Stimulated activated CD8-positive, alpha-beta memory T cell treated with anti-CD3 and anti-CD28 coated beads, Interleukin-2, amount 100 ng/mL, for 1 hour (primary cell): ENCODE measurements at places on chromosomes 5 and 9.

DNA sequence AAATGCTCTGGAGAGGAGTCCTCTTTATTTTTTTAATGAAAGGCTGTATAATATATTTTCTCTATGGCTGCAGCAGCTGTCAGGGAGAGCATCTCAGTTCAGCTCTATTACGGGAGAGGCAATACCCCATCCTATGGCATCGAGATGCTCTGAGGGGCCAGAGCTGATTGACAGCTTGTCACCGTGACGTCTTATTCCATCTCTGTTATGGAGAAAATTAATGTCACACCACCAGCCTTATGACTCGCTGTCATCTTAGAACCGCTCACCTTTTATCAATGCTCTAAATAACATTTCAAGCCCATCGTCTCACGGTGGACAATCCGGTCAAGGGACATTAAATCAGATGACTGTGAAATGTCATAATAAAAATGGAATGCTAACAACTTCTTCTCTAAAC lies 273.5 kb downstream of the SLF1 start:
- DNase-seq = no peak

GRCh38 chr5:121982146-121982892 lies 20.5 kb downstream of the SRFBP1 start:
- DNase-seq = no peak

DNA sequence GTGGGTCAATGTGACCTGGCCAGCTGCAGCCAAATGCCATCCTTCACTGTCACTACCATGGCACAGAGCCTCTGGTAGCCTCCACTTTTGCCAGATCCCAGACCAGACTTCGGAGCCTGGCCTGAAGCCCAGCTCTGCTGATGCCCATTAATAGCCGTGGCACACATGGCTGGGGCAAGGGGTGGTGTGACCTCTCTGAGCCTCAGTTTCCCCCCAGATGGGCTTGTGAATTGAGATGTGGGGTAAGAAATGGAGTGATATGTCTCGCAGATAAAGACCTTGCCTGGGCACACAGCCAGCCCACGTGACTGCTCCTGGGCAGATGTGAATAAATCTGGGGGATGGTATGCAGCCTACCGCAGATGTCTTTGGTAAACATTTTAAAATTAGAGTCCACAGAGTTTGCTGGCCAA lies 13.9 kb downstream of the SUSD3 start:
- DNase-seq = no peak

DNA sequence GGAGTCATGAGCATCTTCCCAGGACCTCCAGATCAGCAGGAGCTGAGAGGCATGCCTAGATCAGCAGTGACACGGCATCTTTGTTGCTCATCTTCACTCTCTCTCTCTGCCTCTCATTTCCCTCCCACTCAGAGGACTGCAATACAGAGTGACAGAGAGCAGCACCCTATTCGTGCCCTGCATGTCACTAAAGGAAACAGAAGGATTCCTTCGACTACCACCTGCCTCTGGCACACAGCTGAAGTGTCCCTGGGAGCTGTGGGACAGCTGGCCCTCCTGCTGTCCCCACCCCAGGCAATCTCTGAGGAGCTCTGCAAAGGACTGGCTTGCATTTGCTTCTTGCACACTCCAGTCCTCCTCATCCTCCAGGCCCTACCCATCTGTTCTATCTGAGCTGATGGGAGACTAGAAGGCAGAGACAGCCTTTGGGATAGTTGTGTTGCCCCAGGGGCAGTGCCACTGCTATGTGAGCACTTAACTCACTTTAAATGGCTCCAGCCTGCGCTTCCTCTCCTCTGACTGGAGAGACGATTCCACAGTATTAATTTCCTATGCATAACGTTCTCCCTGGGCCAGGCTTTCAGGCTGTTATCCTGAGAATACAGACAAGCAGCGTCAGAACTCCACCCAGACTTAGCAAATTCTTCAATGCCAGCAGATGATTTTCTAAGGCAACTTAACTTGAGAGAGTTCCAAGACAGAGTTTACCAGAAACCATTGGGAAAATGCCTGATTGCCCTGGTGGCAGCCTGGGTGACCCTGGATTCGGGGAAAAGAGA lies 167.6 kb upstream of the MAP1B start:
- DNase-seq = no peak

DNA sequence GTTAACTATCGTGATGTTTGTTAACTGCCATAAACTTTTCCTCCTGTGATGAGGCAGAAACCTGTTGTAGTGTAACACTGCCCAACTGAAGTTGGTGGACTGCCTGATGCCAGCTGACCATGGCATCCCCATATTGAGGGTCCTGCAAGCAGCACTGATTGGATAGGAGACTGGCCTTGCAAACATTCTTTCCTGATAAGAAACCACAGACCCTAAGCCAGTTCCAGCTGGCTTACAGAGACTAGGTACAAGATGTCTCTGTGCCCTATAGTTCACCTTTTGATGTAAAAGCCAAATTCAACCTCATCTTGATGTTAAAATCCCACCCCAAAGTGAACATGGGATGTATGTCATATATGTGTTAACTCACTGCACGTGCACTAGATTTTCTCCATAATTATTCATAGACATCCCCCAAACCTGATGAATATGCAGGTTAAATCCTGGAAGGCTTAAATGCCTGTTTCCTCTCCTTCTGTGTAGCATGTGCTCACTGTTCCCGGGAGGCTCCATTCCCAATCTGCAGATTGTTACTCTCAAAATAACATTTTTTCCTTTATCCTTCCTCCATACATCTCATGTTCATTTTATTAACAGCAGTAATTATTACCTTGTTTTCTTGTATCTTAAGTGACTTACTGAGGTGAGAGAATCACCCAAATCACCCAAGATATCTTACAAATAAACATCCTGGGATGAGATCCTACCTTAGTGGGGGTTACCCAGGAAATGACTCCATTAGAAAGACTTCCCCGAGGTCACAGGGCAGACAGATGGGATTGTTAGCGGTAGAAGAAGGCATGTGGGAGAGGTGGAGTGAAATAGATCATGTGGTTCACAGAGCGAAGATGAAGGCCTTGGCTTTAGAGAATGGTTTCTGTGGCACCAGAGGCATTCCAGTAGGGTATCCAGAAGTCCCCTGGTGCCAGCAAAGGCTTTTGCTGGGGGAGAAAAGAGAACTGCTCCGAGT lies 566.7 kb downstream of the CCDC171 start:
- no peak for DNase-seq

GRCh38 chr5:102855681-102856388 lies 100.7 kb downstream of the PAM start:
- DNase-seq = no peak

GRCh38 chr5:176466245-176466871 lies 18.2 kb downstream of the FAF2 start:
- DNase-seq = no peak

- DNase-seq = no peak
Measured at GRCh38 chr5:168447808-168448207, 38.5 kb upstream of the RARS1 start.

DNA sequence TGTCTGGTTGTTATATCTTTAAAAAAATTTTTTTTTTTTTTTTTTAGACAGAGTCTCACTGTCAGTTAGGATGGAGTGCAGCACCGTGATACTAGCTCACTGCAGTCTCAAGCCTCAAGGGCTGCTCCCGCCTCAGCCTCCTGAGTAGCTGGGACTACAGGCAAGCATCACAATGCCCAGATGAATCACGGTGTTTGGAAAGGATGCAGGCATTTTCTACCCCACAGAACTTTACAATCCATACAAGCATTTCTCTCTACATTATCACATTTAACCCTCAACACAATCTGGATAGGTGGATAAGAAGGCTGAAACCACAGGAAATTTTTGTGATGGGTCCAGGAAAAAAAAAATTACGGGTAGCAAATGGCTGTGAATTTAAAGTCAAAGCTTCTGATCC lies 5.8 kb upstream of the PCA3 start:
- no peak for DNase-seq

- no peak for DNase-seq
Measured at GRCh38 chr5:159581502-159582249, 251.4 kb upstream of the IL12B start.

GRCh38 chr5:145921211-145921610 lies 15.2 kb upstream of the SH3RF2 start:
- DNase-seq = no peak

GRCh38 chr5:132458226-132458560 lies 32.4 kb downstream of the IRF1 start:
- DNase-seq = no peak

GRCh38 chr9:106478727-106479126 lies 384.2 kb upstream of the ZNF462 start:
- no peak for DNase-seq

- DNase-seq = no peak
Measured at GRCh38 chr9:135269912-135270830, 182.7 kb downstream of the OLFM1 start.

GRCh38 chr5:147538236-147538635 lies 28.4 kb upstream of the DPYSL3 start:
- no peak for DNase-seq

DNA sequence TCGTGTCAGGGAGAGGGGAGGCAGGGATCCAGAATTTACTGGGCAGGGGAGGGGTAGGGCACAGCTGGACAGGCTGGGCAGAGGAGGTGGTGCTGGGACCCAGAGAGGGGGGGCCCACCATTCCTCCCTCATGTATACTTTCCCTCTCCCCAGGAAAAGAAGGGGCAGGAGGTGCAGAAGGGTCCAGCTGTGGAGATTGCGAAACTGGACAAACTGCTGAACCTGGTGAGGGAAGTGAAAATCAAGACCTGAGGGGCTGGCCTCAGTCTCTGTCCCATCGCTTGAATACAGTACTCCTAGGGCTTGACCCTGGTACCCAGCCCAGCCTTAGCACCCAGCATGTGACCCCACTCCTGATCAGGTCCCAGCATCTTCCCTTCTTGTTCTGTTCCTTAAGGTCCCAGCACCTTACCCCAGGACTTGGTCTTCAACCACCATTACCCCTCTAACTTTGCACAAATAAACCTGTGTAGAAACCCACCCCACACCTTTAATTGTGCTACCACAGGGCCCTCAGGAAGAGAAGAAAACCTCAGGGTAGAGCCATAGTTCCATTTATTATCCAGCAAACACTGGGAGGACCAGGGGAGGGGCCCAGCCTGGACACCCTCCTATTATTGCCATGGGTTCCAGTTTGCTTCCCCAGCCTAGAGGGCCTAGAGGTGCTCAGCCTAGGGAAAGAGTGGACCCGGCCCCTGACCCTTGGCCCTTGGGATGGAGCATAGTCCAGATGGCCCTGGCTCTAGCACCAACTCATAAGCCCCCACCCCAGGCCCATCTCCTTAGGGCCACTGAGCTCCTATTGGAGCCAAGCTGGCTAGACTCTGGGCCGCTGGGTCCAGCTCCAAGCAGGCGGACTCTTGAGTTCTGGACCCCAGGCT lies 2.0 kb downstream of the ENHO start:
- DNase-seq = no peak

- no peak for DNase-seq
Measured at GRCh38 chr5:73170522-73170921, 2.5 kb upstream of the TMEM174 start.

DNA sequence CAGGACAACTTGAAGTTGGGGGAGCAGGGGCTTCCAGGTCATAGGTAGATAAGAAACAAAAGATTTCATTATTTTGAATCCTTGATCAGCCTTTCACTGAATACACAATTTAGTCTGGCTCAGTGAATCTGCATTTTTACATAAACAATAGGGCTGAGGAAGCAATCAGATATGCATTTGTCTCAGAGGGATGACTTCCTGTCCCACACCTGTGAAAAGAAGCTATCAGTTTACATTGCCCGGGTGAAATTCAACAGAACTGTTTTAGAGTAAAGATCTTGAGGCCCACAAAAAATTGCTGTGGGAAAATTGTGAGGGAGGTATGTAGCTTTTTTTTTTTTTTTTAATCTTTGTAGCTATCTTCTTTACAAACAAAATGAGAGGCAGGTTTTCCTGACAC lies 38.3 kb downstream of the DNAJB5 start:
- DNase-seq = no peak

GRCh38 chr9:114150608-114151007 lies 4.7 kb upstream of the COL27A1 start:
- no peak for DNase-seq

DNA sequence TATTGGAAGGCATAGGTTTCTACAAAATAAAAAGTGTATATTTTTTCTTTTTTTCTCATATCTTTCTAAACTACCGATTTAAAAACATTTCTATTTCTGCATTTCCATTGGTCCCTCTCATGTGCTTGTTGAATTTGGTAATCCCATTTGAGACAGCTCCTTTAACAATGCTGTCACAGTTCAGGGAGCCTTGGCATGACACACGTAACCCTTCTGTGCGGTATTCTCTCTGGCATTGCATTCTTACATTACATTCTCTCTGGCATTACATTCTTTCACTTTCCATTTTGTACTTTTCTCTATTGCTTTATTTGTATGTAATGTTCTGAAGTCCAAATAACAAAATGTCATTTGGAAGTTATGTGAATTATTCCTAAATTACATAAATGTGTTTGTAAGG lies 150.7 kb upstream of the RASGRF2 start:
- DNase-seq = no peak

GRCh38 chr5:57176350-57176857 lies 2.5 kb downstream of the GPBP1 start:
- no peak for DNase-seq

DNA sequence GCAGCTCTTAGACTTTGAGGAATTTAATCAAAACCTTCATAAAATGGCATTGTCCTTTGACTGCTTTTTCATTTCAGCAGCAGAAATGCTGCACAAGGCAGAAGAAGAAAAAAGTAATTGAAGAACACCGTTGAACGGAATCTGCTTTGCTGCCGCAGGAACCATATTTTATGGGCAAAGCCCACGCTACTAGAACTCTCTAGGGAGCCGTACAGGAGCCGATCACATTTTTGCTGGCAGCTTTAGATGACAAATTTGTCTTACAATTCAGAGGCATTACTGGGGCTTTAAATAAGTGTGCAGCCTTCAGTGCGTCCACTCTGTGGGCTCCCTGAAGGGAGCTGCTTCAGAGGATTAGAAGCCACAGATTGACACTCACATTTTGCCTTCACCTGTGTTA lies 5.4 kb downstream of the CFAP90 start:
- no peak for DNase-seq

DNA sequence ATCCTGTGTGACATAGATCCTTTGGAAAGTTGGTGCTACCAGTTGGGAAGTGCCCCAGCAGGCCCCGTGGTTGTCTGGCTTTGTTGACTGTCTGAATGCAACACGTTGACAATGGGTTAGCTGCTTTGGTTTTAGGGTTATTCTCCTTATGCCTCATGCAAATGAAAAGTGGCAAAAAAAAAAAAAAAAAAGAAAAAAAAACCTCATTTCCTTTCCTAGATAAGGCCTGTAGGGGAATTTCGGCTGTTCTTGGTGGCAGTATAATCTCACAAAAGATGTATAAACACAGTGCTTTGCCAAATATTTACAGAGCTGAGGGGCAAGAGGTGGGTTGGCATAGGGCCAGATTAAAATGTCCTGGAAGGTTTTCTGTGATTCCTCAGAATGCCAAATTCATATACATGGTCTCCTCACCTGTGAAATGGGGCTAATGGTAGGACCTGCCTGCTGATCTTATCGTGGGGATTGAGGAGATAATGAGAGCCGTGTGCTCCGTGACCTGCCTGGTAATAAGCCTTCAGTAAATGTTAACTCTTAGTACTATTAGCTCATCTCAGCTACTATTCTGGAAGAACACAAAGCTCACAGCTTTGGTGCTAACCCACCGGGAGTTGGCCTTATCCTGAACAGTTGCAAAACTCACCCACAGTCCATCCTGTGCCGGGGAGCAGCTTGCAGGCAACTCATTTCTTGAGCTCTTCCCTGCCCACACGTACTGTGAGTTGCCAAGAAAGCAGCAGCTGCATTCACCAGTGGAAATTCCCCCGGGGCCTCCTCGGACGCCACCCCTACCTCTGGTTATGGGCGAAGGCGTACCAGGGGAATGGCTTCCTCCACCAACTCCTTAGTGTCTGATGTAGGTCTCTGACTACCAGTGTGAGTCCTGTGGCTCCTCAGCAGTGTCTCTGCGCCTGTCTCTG lies 220.3 kb downstream of the NR3C1 start:
- DNase-seq = no peak
